ENCODE measurements at places on chromosomes 12 and 14. TPM values are rescaled to one million over a fixed set of nuclear protein-coding genes. Genes with fewer than 3 reads are reported as not detected.

Gene PLEKHG7
- 0.16 TPM for total RNA-seq

Gene MIP
- not detected for total RNA-seq

GRCh38 chr12:65121049-65121955 lies at the start of gene WIF1:
TSS of gene WIF1 (minus strand) at chr12:65121305. CDS start at chr12:65121191, 114 bp downstream.
- H3K4me3 ChIP-seq: no peak within 1 kb of the TSS
- H3K27ac ChIP-seq: no peak within 1 kb of the TSS
- H3K27me3 ChIP-seq: peaks cover 59% of the 10 kb centered on the region

DNA sequence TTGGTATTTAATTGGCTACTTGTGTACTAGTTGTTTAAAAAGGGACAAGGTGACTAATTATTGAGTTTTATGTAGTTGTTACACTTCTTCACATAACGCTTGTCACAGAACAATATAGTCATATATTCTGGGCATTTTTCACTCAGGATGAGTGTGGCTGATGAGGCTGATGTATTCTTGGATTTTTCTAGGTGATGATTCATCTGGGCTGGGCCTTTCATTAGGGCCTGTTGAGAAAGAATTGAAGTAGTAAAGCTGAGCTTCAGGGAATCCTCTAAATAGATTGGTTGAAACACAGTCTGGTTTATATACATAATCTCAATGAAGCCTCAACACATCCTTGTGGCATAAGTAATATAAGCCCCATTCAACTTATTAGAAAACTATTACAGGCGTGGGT lies 445.7 kb downstream of the DAD1 start:
- H3K4me1 ChIP-seq: no peaks in the 10 kb centered on the region
- H3K36me3 ChIP-seq: no peaks in the 10 kb centered on the region
- no peak for DNase-seq
- H3K27ac ChIP-seq: no peak overlapping the region
- H3K4me3 ChIP-seq: no peak overlapping the region
- H3K27me3 ChIP-seq: peaks cover 4% of the 10 kb centered on the region

GRCh38 chr14:70401643-70402042 lies 15.2 kb downstream of the SYNJ2BP start:
- H3K36me3 ChIP-seq: peaks cover 4% of the 10 kb centered on the region
- no peak overlapping the region for H3K4me3 ChIP-seq
- DNase-seq: no peak
- H3K4me1 ChIP-seq: no peaks in the 10 kb centered on the region
- no peaks in the 10 kb centered on the region for H3K27me3 ChIP-seq
